ENCODE measurements at places on chromosomes 3 and 15.

DNA sequence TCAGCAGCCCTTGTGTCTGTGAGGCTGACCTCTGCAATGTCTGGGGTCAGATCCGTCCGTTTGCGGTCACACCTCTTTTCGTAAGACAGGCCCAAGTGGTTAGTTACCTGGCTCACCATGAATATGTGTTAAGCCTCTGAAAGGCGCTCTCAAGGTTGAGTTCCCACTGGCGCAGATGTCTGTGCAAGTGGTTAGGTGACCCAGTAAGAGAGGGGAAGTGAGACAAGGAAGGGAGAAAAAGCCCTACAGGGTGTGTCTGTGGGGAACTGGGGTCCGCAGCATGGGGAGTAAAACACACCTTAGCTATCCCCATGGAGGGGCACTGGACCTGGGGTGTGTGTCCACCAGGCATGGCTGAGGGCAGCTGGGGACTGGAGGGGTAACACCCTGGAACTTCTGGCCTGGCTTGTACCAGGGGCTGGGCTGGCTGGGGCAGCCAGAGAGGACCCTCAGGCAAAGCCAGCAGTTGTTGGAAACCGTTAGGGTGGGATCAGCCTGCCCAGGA is 391.6 kb upstream of the PROK2 start:
- peak; percentile 39 for DNase-seq

- DNase-seq: no peak
Measured at GRCh38 chr3:73136941-73137340, 75.5 kb downstream of the EBLN2 start.

GRCh38 chr15:70486451-70487386 is 276.6 kb downstream of the UACA start:
- peak; percentile 77 for DNase-seq

DNA sequence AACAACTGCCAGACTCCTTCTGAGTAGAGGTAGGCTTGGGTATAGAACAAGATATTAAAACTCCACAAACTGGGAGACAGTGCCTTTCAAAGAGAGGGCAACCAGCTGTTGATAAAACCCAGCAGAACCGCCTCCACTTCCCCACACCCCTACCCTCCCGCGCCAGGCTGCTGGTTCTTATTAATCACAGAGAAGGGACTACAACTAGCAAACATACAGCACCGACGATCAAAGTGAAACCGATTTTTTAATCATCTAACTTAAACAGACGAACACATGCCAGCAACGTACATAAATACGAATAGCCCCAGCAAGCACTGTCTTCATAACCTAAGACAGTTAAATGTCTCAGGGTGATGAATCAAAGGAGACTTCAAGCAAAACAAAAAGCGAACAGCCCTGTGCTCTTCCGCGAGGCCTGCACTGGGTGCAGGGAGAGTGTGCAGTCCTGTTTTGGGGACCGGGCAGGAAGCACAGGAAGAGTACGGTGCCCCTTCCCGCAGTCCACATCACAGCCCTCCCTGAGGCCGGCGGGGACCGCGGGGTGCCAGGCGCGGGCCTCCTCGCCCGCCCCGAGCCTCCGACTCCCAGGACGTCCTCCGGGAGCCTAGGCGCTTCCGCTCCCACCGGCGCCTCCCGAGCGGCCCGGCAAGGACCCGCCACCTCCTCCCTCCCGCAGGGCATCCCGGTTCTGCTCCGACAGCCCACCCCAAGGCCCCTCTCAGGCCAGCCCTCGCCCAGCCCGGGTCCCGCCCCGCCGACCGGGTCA is 75.1 kb upstream of the VGLL4 start:
- DNase-seq: no peak

DNA sequence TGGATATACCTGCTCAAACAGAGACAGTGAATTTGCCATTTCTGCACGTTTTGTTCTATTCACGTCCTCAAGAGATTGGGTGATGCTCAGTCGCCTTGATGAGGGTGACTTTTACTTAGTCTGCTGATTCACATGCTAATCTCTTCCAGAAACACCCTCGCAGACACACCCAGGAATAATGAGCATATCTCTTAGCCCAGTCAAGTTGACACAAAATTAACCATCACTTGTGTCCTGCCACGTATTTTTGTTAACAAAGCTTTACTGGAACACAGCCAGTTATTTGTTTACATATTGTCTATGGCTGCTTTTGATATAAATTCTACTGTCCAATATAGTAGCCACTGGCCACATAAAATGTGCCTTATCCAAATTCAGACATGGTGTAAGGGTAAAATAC is 218.3 kb downstream of the FHIT start:
- DNase-seq: no peak

GRCh38 chr15:92883163-92883875 is 16.8 kb upstream of the CHD2 start:
- DNase-seq: peak; percentile 44

DNA sequence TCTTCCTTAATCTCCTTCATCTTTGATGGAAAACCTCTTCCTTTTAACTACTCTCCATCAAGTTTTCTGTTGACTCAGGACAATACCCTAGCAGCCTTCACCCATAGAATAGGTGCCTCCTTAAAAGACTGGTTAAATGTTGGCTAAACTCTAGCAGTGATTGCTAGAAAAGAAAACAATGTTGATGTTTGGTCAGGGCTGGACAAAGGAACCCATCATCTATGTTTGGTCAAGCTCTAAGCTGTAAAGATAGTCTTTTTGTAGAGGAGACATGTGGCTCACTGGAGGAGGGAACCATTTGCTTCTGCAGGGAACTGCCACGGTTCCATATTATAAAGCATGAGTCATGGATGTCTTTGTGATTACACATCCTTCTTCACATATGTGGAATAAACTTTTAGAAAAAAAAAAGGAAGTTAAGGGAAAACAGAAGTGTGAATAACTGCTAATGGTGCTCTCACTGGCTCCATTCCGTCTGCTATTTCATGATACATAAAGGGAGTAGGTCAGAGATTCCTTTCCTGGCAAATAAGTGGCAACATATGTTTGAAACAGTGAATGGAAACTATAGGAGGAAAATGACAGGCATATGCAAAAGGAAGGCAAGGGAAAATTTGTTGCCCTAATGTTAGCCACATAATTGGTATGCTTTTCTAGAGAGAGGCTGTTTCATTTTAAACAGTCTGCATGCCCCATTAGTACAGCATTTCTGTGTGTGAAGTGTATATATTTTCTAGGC is 78.2 kb downstream of the CMSS1 start:
- DNase-seq: peak; percentile 4

GRCh38 chr15:73244333-73244732 is 124.4 kb downstream of the HCN4 start:
- no peak for DNase-seq

DNA sequence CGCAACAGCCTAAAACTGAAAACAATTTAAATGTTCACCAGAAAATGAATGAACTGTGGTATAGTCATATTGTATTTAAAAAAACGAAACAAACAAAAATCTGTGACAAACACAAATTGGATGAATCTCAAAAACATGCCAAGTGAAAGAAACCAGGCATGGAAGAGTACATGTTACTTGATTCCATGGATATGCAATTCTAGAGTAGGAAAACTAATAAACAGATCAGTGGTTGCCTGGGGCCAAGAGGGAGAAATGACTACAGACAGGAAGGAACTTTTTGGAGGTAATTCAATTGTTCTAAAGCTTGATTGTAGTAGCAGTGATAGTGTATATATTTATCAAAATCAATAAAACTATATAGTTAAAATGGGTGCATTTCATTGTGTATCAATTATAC is 16.8 kb downstream of the UBE3A start:
- no peak for DNase-seq

DNA sequence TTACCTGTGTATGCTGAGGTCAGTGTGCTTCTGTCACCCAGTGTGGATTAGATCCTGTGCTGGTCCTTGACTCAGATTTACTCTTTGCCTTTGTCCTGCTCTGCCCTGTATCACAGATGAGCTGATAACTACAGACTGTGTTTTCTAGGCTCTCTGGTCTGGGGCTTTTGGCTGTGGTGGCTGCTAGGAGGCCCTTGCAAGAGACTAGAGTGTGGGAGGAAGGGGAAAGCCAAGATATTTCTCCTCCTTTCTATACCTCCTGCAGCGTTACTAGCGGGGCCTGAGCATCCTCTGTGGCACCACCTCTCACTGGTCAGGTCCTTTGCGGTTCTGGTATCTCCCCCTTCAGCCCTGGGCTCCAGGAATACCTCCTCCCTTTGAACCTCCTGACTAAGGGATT is 282.3 kb upstream of the TBC1D5 start:
- DNase-seq: no peak

Data from CD4-positive, alpha-beta T cell treated with Interferon gamma for 1 hour (primary cell).